ENCODE measurements at places on chromosomes 13 and 19.
A peak's percentile ranks its signal among the peaks of the same experiment; 100 is the strongest.

GRCh38 chr19:37979547-37980082 is 72.6 kb downstream of the SIPA1L3 start:
- DNase-seq = no peak

GRCh38 chr13:29532116-29532515 is 63.4 kb downstream of the SLC7A1 start:
- DNase-seq = no peak

DNA sequence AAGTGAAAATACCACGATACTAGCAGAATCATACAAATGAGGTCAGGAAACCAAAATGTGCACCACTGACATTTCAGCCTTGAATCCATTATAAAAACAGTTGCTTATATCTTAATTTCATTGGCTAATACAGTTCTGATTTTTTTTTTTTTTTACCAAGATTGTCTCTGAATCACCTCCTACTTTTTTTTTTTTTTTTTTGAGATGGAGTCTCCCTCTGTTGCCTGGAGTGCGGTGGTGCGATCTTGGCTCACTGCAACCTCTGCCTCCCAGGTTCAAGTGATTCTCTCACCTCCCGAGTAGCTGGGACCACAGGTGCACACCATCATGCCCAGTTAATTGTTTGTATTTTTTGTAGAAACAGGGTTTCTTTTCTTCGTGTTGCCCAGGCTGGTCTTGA is 270.2 kb downstream of the LMO7 start:
- no peak for DNase-seq

DNA sequence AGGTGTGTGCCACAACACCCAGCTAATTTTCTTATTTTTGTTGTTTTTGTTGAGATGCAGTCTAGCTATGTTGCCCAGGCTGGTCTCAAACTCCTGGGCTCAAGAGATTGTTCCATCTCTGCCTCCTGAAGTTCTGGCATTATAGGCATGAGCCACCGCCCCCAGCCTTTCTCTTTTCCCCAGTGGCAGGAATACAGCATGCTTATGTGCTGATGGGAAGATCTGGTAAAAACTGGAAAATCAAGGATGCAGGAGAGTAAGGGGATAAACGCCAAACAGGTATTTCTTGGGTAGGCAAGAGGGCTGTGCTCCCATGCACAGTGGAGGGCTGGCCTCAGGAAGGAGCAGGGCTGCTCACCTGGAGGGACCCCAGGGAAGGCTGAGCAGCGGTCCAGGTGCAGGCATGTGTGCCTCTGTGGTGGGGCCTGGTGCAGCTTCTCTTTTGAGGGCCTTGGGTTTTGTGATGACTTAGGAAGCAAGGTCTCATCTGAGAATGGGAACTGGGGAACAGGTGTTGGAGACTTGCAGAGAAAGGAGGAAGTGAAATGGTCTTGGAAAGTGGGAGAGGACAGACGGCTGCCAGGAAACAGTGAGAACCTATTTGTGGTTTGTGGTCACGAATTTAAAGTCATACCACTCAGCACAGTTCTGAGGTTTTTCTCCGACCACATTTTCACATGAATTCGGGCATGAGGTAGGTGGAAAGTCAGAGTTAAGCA is 106.5 kb downstream of the TEX26 start:
- DNase-seq = no peak

DNA sequence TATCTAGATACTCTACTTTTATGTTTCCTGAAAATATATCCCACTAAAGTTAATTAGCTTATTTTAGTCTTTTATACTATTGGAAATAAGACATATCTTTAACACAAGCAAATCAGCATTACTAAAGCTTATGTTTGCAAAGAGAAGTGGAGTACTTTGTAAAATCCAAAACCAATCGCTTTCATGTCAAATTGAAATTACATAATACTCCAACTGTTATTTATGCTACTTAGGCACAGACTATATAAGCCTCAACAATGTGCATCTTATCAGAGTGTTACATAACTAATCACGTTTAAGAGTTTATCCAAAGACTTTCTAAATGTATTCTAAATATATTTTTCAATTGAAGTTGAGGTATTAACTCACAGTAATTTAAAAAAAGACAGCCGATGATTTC is 200.0 kb downstream of the PCDH20 start:
- no peak for DNase-seq

GRCh38 chr19:5364674-5365073 is 24.1 kb upstream of the PTPRS start:
- peak; percentile 48 for DNase-seq

DNA sequence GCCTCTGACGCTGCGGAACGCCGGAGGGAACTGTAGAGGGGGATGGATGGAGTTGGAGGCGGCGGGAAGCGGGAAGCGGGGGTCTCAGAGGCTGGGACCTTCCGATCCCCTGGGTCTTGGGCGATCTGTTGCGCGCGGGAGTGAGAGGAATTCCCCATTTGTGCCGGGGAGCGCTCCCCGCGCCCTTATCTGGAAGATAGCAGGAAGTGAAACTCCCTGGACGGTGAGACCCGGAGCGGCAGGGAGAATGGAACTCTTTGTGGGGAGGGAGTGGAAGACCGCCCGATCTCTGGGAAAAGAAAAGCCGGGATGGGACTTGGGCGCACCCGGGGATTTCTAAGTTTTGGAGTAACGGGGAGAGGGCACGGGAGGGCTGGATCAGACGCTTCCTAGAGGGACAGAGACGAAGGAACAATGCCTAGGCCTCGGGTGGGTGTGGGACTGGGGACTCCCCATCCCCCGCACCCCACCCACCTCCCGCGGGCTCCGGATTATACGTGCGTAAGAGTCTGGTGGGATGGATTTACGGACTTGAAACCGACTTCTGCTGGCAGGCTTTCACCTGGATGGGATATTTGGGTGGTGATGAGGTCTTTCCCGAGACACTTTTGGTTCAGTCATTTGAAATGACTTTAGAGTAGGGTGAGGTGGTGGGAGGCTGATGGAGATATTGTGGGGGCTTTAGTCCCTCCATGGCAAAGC is 495 bp downstream of the LSR start:
- no peak for DNase-seq

DNA sequence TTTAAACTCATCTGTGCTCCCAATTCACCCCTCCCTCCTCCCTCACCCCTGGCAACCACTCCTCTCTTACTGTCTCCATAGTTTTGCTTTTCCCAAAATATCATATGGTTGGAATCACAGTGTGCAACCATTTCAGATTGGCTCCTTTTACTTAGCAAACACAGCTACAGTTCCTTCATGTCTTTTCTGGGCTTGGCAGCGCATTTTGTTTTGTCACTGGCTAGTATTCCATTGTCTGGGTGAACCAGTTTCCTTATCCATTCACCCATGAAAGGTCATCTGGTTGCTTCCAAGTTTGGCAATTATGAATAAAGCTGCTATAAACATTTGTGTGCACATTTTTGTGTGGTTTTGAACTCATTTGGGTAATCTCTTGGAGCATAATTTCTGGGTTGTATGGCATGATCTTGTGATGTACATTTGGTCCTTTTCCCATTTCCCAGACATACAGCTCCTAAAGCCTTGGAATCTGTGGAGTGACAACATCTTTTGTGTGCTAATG is 23.9 kb upstream of the GAS6 start:
- no peak for DNase-seq

DNA sequence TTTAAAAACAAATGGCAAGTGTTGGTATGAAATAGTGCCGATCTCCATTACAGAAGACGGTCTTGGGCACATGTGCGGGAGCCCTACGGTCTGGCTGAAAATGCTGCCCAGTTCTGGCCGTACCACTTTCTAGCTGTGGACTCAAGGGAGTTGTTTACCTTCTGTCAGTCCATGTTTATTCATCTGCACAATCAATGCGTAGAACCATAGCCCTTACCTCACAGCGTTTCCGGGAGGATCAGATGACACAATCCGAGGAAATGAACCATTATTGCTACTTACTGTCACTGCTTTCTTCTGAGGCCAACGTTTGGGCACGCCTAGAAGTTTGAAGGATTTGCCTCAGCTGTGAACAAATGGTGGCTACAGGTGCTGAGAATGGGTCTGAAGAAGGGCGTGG is 31.2 kb downstream of the GADD45B start:
- DNase-seq = no peak

GRCh38 chr13:41419206-41419605 is 38.1 kb upstream of the RGCC start:
- DNase-seq = no peak

GRCh38 chr13:29451976-29452375 is 143.5 kb downstream of the SLC7A1 start:
- no peak for DNase-seq

DNA sequence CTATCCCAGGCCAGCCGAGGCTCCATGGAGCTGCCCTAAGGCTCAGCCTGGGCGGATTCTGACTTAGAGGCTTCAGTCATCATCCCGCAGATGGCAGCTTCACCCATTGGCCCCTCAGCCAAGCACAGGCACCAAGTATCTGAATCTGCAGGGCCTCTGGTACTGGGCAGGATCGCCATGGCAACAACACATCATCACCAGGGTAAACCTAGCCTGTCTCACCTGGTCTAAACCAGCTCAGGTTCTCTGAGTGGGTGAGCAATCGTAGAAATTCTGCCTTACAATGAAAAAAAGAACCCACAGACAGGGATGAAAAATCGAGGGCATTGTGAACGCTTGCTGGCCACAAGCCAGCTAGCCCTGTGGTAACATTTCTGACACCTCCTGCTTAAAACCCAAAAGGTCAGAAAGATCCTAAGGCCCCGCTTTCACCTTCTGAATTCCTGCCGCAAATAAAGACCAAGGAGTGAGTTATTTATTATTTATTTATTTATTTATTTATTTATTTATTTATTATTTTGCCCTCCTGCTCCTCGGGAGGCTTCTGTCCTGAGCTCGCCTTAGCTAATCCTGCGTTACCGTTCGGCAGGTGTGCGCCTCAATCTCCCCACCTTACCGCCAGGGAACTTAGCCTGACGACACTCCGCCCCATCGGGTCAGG is 12.0 kb upstream of the CEACAM21 start:
- no peak for DNase-seq

DNA sequence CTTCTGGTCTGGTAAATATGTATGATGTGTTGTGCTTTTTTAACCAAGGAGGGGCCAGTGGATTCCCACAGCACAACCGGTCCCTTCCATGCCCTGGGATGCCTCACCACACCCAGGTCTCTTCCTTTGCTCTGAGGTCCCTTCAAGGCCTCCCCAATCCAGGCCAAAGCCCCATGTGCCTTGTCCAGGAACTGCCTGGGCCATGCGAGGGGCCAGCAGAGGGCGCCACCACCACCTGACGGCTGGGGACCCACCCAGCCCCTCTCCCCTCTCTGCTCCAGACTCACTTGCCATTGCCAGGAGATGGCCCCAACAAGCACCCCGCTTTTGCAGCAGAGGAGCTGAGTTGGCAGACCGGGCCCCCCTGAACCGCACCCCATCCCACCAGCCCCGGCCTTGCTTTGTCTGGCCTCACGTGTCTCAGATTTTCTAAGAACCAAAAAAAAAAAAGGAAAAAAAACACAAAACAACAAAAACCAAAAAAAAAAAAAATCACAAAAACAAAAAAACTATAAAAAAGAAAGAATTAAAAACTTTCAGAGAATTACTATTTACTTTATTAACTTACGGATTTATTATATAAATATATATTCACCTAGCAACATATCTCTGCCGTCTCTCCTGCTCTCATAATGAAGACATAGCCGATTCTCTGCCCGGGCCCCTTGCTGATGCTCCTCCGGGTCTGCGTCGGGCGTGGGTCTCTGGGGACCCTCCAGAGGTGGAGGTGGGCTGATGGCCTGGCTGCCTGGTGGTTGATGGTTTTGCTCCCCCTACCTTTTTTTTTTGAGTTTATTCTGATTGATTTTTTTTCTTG is 14.4 kb downstream of the CAPN12 start:
- DNase-seq = peak; percentile 51

GRCh38 chr19:58379246-58379645 is 1.6 kb downstream of the ZNF837 start:
- DNase-seq = no peak

DNA sequence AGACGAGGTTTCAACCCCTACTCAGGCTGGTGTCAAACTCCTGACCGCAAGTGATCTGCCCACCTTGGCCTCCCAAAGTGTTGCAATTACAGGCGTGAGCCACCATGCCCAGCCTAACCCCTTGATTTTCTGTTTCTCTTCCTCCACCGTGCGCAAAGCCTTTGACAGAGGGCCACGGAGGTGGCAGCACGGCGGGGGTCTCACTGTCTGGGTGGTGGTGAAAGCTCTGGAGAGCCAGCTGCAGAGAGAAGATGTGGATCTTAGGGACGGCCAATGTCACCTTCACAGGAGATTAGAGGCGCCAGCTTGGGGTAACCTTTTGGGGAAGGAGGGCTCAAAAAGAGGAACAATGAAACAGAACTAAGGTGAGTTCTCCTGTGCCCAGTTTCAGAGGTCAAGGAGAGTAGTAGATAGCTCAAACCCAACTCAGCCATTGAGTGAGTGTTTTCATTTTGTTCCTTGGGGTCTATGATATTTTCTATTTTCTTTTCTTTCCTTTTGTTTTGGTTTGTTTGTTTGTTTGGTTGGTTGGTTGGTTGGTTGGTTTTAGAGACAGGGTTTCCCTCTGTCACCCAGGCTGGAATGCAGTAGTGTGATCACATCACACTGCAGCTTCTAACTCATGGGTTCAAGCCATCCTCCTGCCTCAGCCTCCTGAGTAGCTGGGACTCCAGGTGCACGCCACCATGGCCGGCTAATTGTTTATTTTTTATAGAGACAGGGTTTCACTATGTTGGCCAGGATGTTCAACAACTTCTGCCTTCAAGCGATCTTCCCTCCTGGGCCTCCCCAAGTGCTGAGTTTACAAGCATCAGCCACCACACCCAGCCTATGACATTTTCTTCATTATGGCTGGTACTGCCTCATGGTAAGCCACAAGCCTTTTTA is 37.7 kb downstream of the GPR42 start:
- no peak for DNase-seq

DNA sequence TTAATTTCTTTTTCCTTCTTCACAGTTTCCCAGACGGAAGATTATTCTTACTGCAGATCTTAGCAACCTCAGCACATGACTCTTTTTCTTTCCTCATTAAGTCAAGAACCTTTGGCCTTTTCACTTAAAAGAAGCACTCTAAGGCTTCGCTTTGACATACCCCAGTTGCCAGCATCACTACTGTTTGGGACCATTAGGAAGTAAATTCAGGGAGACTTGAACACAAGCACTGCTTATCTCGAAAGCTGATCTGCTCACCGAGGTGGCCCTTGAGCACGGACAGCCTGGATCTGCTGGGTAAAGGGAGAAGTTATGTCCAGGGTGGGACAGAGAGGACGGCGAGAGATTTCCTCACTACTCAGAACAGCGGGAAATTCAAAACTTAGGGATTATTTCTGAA is 151.4 kb upstream of the RNF113B start:
- peak; percentile 77 for DNase-seq

DNA sequence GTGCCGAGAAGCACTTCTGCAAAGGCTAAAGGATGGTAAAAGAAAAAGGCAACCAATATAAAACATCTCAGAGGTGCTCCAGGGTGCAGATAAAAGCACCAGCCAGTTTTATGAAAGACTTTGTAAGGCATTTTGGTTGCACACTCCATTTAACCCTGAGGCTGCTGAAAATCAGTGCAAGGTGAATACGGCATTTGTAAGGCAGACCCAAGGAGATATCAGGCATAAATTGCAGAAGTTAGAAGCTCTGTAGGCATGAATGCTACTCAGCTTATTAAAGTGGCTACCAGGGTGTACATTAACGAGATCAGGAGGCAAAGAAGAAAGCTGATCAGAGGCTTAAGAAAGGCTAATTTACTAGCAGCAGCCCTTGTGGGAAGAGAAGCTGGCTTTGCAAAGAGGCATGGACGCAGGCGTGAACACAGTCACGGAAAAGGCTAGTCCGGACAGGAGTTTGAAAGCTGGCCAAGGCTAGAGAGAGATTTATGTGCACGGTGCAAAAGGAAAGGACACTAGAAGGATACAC is 99.6 kb downstream of the ZNF429 start:
- no peak for DNase-seq

GRCh38 chr19:38298821-38299680 is 5.0 kb upstream of the C19orf33 start:
- no peak for DNase-seq

All from SK-N-DZ (cell line).